Stimulated activated CD8-positive, alpha-beta memory T cell treated with anti-CD3 and anti-CD28 coated beads, Interleukin-4, amount 100 ng/mL, for 1 hour (primary cell): ENCODE measurements at places on chromosomes 7 and 10.

GRCh38 chr10:92914478-92915325 lies 66.4 kb downstream of the EXOC6 start:
- DNase-seq = no peak

- DNase-seq = no peak
Observed at GRCh38 chr7:134165252-134165651, 38.1 kb downstream of the LRGUK start.

DNA sequence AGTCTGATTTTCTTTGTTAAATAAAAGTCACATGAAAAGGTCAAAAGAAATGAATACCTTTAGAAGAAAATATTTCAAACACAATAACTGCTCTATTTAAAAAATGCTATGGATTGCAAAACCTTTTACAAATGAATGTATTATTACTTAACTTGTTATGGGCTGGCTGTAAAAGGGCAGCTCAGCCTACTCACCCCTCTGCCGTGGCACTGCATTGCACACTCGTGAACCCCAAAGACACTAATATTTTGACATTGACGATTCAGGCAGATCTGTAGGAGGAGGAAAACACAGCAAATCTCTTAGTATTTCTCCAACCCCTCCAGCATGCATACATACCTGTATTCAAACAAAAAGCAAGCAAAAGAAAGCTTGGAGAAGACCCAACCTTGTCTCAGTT lies 149.5 kb downstream of the FANK1 start:
- no peak for DNase-seq

DNA sequence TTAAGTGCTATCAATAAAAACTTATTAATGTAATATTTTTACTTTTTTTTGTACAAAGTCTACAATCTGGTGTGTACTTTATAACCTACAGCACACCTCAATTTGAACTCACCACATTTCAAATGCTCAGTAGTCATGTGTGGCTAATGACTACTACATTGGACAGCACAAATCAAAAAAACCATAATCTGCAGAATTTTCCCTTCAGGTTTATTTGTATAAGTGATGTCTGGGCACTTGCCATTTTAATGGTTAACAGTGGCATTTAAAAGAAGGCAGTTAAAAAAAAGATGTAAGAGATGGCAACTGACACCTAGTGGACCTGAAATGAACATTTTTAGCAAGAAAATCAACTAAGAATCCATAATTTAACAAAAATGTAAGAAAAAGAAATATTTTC lies 124.6 kb upstream of the NRBF2 start:
- DNase-seq = no peak

DNA sequence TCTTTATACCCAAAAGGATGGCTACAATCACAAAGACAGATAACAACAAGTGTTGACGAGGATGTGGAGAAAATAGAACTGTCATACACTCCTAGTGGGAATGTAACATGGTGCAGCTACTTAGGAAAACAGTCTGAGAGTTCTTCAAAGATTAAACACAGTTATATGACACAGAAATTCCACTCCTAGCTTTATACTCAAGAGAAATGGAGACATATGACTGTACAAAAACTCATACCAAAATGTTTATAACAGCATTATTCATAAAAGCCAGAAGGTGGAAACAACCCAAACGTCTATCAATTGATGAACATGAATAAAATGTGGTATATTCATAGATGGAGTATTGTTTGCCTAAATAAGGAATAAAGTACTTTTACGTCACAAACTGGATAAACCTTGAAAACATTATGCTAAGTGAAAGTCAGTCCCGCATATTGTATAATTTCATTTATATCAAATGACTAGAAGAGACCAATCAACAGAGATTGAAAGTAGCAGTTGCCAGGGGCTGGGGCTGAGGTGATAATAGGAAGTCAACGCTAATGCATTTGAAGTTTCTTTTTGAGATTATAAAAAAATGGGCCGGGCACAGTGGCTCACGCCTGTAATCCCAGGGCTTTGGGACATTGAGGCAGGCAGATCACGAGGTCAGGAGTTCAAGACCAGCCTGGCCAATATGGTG lies 61.6 kb upstream of the SRPK2 start:
- no peak for DNase-seq

DNA sequence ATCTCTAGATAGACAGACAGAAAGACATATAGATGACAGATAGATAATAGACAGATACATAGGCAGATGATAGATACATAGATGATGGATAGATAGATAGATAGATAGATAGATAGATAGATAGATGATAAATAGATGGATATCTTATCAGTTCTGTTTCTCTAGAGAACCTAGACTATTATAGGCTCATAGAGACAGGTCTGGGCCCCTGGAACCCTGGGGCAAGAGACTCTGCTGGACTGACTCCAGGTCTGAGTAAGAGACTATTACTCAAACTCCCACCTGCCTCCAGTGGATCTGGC lies 58.3 kb downstream of the FRMPD2 start:
- no peak for DNase-seq

DNA sequence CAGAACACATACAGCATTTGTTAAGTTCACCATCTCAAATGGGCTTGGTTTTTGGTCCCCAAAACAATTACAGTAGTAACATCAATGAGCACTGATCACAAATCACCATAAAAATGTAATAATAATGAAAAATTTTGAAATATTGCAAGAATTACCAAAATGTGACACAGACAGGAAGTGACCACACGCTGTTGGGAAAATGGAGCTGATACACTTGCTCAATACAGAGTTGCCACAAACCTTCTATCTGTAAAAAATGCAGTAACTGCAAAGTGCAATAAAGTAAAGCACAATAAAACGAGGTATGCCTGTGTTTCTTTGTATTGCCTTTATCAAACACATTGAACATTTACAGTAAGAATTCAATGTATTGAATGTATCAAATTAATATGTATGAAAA lies 262.7 kb downstream of the CTNNA3 start:
- DNase-seq = no peak

GRCh38 chr10:82242778-82243177 lies 367.8 kb downstream of the NRG3 start:
- no peak for DNase-seq

DNA sequence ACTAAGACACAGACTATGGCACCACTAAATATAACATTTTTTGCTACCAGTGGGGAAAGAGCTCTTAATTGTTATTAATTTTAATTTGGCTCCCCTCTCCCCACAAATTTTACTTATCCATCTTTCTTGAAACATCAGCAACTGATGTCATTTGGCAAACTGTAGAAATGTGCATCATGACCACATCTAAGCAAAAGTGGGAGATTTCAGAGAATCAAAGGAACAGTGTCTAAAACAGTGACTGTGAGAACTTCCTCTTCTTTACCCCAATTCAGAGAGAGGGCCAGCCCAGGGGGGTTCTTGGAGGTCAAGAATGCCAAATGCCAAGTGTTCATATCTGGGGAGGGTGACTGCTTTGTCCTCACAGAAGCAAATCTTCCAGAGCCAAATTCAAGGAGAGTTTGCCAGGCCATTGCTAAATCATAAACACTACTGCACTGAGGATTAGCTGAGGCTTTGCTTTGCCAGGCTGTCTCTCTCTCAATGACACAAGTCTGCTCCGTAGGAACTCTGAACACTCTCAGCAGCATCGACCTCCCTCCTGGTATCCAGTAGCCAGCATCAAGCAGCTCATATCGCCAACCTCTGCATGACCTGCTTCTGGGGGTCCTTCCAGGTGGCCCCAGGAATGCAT lies 65.6 kb downstream of the ITIH5 start:
- no peak for DNase-seq

DNA sequence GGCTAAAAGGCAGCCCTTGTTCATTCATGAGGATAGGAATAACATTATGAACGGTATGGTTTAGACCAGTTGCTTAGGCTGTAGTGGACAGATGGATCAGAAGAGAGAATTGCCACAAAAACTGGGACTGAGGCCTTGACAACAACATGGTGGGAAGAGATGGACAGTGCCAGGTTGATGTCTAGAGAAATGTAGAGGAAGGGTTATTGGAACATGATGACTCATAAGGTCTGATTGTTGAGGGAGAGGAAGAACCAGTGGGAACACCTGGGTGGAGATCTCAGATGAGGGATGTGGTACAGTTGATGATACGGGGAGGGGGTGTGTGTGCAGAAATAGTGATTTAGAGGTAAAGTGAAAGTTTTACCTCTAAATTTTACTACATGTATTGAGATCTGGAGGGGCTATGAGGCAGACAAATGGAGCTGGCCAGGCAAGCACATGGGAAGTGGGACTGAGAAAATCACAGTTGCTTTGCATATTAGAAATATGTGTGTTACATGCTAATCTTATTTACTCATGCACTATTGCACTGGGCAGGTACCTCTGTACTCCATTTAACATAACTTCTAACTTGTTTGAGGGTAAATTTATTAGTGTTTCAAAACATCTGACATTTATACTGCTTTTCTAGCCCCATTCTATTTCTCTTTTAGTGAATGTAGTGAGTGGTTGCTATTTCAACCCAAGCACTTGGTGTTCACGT lies 65.6 kb downstream of the PLCE1 start:
- no peak for DNase-seq

DNA sequence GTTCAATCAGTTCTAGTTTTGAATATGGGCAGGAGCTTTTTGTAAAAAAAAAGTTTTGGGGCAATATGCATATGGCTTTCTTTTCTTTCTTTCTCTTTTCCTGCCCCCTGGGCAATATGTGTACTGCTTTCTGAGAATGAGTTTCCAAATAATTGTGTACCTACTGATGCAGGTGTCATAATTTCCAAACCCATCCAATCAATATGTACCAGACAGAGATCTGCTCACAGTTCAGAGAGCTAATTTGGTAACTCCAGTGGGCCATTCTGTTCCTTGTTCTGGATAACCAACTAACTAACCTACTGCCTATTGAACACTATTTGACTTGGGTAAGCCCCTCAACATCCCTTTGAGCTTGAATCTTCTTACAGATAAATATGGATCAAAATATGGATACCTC lies 32.6 kb downstream of the HHEX start:
- DNase-seq = no peak

DNA sequence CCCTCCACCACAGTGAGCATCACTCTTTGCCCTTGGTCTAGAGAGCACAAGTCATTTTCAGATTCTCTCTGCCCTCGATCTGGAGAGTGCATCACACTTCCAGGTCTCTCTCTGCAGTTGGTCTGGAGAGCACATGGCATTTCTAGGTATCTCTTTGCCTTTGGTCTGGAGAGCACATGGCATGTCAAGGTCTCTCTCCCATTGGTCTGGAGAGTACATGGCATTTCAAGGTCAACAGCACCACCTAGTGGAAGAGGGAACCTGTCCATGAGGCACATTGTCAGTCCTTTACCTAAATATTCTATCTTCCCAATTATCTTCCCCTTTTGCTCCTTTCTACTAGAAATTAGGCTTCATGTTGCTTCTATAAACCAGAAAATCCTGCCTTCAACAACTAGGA lies 1139.4 kb downstream of the XPNPEP1 start:
- no peak for DNase-seq

- no peak for DNase-seq
Observed at GRCh38 chr10:77117501-77117900, 520.1 kb downstream of the KCNMA1 start.

GRCh38 chr7:155490697-155491628 lies 33.0 kb downstream of the EN2 start:
- no peak for DNase-seq

- DNase-seq = no peak
Observed at GRCh38 chr7:111089822-111090426, 1.0 kb upstream of the LRRN3 start.

DNA sequence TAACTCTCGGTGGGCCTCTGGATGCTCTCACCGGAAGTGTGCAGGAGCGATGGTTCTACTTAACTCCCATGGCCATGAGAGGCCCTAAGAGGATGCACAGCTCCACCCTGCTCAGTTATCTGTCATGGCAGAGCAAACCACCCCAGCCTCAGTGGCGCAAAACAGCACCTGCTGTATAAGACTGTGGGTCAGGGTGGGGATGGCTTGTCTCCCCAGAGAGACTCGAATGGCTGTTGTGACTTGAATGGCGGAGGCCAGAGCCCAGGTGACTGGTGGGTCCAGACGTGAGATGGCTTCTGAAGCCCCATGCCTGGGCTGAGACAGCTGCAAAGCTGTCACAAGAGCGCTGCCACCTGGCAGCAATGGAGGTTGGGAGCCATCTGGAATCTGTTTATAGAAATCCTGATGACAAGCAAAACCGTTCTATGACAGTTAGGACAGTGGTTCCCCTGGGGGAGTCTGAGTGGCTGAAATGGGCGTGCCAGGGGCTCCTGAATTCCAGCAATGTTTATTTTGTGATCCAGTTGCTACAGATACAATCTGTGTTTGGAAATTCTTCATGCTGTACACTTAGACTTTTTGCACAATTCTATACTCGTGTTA lies 490.5 kb downstream of the TCERG1L start:
- DNase-seq = no peak

DNA sequence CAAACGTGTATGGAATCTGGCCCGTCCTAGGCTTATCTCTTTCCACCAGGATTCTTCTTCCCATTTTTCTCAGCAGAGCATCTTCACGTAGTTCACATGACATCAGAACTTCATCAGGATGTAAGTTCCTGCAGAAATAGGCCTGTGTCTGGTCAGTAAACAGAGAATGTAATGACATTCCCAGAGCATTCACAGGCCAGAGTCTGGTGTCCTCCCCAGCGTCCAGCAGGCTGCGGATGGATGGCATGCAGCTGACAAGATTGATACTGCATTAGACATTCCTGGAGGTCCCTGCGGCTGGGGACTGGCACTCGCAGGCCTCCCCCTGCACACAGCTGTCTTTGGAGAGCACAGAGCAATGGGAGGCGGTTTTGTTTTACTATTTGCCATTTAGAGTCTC lies 28.7 kb downstream of the MGMT start:
- DNase-seq = no peak

GRCh38 chr10:47035171-47035818 lies 124.1 kb downstream of the PTPN20 start:
- DNase-seq = no peak

GRCh38 chr7:23246555-23246954 lies at the start of gene GPNMB:
Gene GPNMB, plus strand, starts transcription at chr7:23246775. Its CDS starts 83 bp downstream, at chr7:23246858.
- DNase-seq = no peak

- DNase-seq = no peak
Observed at GRCh38 chr10:108850138-108850854, 1073.0 kb downstream of the XPNPEP1 start.

- no peak for DNase-seq
Observed at GRCh38 chr7:151193203-151193978, 6.3 kb upstream of the ASB10 start.

- no peak for DNase-seq
Observed at GRCh38 chr7:131455546-131455945, 100.9 kb downstream of the PODXL start.

- DNase-seq = no peak
Observed at GRCh38 chr10:112951359-112952281, 1.6 kb downstream of the TCF7L2 start.

GRCh38 chr7:115113776-115114175 lies 191.9 kb downstream of the MDFIC start:
- no peak for DNase-seq

GRCh38 chr7:95501261-95501832 lies 15.6 kb downstream of the ASB4 start:
- no peak for DNase-seq

GRCh38 chr7:158518980-158519632 lies 68.5 kb downstream of the PTPRN2 start:
- DNase-seq = no peak

DNA sequence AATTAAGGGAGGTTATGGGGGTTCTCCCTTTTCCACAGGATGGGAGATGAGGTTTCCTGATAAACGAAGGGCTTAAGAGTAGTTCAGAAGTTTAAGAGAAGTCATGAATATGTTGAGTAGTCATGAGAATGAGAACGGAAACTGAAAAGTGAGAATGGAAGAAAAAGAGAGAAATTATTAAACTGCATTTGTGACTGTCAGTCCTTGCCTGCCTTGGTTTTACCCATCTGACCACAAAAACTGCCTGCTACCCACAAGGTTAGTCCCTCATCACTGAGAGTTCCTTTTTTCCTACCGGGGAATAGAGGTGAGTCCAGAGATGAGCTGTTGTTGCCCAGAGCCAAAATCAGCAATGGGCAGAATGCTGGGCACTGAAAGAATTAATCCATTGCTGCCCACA lies 174.1 kb upstream of the BET1 start:
- DNase-seq = no peak
